ENCODE measurements at places on chromosomes 4 and X. TPM values are rescaled to one million over a fixed set of nuclear protein-coding genes. Genes with fewer than 3 reads are reported as not detected.

The FABP2 gene
- not detected for total RNA-seq

The FOXR2 gene
- not detected for total RNA-seq

- H3K36me3 ChIP-seq = no peaks in the 10 kb centered on the region
- no peak for DNase-seq
- H3K27me3 ChIP-seq = no peaks in the 10 kb centered on the region
- no peak overlapping the region for H3K27ac ChIP-seq
- no peaks in the 10 kb centered on the region for H3K4me1 ChIP-seq
- no peak overlapping the region for H3K4me3 ChIP-seq
Measured at GRCh38 chr4:34289489-34289888, 1954.8 kb downstream of the ARAP2 start.

DNA sequence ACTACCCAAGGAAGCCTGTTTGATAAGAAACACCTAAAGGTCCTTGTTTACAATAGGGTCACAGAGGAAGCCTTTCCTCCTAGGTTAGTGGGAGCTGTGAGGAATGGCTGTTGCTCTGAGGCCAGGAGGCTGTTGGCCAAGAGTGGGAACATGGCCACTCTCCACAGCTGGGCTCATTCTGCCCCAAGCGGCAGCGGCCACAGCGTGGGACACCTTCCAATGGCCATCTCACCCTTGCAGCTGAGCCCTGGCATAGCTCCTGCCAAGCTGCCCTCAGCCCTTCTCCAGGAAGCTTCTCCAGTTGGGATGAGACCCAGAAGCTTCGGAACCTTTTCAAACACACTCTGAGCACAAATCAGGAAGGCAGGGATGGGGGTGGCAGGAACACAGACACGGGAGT, 111.8 kb upstream of the MAP3K15 start:
- H3K36me3 ChIP-seq = no peaks in the 10 kb centered on the region
- H3K27ac ChIP-seq = no peak overlapping the region
- peaks cover 6% of the 10 kb centered on the region for H3K4me1 ChIP-seq
- no peak for DNase-seq
- no peak overlapping the region for H3K4me3 ChIP-seq
- no peaks in the 10 kb centered on the region for H3K27me3 ChIP-seq

The XIAP gene
- 34.7 TPM for total RNA-seq

The GPC4 gene
- total RNA-seq = 183 TPM

DNA sequence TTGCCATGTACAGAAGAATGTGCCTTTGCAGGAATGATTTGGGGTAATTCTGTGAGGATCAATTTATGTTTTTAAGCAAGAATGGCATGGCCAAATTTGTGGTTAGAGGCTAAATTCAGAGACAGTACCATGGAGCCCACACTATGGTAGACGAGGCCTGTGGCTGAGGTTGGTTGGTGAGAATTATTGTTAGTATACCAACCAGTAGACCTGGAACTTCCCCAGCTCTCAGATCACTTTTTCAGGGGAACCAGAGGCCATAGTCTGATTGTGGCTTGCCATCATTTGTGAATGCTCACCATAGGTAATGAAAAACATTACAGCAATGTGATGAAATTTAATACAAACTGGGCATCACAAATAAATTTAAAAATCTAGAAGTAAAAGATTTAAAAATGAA, 56.3 kb downstream of the SHISA3 start:
- no peaks in the 10 kb centered on the region for H3K36me3 ChIP-seq
- H3K27ac ChIP-seq = no peak overlapping the region
- H3K27me3 ChIP-seq = no peaks in the 10 kb centered on the region
- H3K4me3 ChIP-seq = no peak overlapping the region

Data from GM23338 (cell line).